ENCODE measurements at places on chromosomes 4 and X. TPM values are rescaled to one million over a fixed set of nuclear protein-coding genes. Genes with fewer than 3 reads are reported as not detected.

DNA sequence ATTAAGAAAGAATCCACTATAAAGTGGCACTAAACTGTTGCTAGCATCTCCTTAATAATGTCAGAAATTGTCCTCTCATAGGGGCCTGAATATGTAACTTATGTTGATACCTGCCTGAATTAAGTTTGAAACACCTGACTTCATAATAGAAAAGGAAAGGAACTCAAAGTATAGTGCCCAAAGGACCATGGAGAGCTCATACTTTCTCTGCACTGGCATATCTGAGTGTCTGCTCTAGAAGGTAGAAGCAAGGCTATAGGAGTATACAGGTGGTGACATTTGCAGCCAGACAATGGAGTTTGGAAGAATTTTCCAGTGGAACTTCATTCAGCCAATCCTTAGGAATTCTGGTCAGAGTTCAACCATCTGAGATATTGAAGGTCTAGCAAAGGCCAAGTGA is 988.9 kb downstream of the RAB28 start:
- no peak for DNase-seq

GRCh38 chrX:53188763-53189162 is 36.2 kb downstream of the KDM5C start:
- no peak for DNase-seq

NUDT11 gene
- 19.3 TPM for total RNA-seq

NKX3-2 gene
- 0.79 TPM for total RNA-seq
